Activated naive CD8-positive, alpha-beta T cell treated with anti-CD3 and anti-CD28 coated beads, Interleukin-2, amount 50 U/mL, for 16 hours (primary cell): ENCODE measurements at places on chromosomes 6 and 20.

DNA sequence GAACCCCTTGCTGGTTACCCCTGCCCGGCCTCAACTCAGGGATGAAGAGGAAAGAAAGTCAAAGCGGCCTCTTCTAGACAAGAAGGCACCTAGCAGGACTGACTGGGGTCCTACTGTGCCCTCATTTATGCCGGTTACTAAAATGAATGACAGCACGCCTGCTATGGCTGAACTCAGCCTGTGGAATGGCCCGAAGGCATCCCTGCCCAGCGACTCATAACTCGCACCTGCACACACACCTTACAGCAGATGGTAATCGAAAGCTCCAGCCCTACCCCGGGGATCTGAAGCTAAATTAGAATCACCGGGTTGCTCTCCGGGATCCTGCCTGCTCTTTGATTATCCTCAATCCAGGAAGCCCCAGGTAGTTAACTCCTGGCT, 747 bp upstream of the TXNDC5 start:
- DNase-seq = no peak

DNA sequence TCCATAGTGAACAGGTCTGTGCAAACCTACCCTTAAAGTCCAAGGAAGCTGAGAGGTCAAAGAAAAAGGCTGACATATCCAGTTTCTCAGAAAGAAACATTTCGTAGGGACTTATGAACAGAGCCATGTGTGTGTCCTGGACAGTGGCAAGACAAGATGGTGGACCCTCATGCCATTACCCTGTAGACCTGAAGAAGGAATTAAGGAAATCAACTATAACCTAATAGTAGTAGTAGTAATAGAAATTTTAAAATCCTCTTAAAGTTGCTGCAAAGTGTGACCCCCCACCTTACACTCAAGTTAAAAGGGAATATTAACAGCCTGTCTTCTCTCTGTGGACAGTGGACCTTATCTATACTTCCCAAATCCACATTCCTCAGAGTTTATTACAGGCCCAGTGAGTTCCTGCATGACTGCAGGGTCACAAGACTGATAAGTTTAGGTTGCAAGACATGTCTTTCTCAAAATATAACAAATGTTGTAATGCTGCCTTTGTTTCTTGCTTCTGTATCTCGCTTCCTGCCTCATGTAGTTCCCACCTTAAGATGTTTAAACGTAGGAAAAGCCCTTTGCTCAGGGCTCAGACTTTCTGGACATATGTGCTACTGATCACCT, 10.6 kb downstream of the IL22RA2 start:
- no peak for DNase-seq

DNA sequence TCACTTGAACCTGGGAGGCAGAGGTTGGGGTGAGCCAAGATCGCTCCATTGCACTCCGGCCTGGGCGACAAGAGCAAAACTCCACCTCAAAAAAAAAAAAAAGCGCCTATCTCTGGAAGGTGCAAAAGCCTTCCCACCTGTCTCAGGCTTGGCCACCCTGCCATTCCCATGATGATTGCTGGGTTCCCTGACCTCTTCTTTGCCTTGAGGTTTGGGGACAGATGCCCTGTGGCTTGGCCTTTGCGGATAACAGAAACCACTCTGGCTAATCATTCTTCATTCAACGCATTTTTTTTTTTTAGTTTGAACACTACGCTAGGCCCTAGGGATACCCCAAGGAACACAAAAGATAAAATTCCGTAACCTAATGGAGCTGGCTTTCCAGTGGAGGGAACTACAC, 6.8 kb upstream of the HMGA1 start:
- DNase-seq = no peak

DNA sequence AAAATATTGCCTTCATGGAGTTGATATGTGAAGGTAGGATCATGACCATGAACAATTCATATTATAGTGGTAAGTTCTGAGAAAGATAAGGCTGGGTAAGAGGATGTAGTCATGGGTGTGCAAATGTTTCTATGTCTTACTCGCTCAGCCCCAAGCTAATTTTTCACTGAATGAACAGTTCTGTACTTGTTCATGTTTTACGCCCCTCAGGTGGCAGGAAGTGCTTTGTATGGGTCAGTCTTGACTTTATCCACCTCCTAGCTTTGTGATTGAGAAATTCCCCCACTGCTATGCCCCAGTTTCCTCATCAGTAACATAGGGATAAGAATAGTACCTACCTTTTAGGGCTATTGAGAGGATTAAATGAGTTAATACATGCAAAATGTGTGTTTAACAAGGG, 148.2 kb upstream of the KCNG1 start:
- no peak for DNase-seq

DNA sequence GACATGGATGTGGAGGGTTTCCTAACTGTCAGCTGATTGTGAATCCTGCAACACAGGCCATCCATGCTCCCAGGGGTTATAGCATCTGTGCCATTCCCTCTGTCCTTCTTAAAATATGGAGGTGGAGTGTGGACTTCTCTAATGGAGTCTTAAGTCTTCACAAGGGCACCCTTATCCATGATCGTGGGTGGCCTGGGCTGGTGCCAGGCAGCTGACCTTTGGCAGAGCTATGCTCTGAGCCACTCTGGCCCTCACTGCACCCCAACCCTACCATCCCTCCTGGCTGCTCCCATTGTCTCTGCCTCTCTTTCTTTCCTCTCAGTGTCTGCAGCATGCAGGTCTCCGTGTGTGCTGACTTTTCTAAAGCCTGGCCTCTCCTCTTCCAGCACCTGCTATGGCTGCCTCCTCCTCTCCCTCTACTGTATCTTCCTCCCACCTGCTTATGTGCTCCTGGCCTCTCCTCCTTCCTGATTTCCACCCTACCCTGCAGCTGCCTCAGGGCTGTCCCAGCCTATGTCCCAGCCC, 11.2 kb upstream of the PCMTD2 start:
- DNase-seq = no peak

DNA sequence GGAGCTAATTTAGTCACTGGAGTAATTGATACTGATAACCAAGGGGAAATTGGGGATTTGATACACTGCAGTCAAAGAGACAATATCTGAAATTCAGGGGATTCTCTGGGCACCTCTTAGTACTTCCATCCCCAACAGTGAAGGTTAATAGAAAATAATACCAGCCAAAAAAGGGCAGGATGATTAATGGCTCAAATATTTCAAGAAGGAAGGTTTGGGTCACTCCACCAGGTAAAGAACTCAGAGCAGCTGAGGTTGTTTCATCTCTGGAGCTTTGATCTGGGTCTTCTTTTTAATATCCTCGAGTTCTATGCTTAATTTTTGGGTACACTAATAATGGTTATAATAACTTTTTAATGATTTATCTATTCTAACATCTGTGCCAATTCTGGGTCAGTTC, 70.8 kb downstream of the CDKAL1 start:
- no peak for DNase-seq

DNA sequence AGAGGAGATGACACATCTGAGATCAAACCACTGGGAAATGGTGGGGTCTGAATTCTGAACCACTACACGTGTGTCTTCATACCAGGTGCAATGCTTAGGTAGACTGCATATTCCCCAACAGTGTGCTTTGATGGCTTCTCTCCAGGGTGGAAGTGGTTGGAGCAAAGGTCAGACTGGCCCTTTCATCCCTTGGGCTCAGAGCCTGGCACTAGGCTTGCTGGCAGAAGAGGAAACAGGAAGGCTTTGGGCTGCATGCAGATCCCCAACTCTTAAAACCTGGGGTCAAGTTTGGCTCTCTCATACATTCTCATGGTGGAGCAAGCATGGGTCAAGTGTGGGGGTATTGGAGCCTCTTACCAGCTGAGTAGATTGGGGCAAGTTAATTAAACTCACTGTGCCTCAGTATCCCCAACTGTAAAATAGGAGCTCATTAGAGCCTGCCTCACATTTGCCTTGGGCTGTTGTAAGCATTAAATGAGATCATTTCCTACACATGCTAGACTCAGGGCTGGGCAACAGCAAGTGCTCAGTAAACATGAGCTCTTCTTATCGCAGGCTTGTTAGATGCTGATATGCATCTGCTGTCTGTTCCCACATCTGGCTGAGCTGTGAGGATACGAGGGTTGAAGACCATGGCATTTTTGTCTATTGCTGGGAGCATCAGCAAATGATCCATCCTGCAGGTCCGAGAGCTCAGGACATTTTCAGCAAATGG, 51.6 kb upstream of the FAM83D start:
- no peak for DNase-seq

DNA sequence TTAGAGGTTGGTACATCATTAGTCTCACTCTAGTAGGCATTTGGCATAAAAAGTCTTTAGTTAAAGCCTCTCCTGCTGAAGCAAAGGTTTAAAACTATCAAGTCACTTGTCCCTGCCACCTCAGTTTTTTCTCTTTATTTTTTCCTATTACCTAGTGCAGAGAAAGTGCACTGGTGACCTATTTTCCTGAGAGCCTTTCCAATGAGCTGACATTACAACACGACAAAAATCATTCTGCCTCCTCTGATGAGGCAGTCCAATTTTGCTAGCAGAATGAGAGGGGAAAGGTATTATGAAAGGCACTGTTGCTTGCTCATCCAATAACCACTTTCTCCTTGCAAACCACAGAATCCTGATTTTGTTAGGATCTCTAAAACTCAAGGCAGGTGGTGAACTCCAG, 73.3 kb upstream of the SGK1 start:
- DNase-seq = no peak

- DNase-seq = no peak
Observed at GRCh38 chr6:33432546-33432945, 12.7 kb downstream of the SYNGAP1 start.

- no peak for DNase-seq
Observed at GRCh38 chr20:49045440-49046086, 549 bp upstream of the CSE1L start.

- no peak for DNase-seq
Observed at GRCh38 chr6:56868687-56869086, 86.2 kb upstream of the BEND6 start.

DNA sequence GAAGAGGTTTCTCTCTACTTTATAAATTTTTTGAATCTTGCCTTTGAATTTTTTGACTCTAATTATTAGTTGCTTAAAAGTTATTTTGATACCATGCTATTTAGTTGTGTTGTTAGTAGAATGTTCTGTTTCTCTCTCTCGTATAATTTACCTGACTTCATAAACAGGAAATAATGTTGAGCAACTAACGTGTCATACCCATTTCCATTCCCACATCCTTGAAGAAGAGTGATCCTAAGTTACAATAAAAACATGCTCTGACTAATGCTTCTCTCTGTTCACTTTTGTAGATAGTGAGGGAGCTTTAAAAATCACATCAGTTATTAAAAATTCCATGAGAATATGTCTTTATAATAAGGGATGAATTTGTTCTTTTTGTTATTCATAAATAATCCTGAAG, 69.7 kb downstream of the SAMD5 start:
- no peak for DNase-seq

DNA sequence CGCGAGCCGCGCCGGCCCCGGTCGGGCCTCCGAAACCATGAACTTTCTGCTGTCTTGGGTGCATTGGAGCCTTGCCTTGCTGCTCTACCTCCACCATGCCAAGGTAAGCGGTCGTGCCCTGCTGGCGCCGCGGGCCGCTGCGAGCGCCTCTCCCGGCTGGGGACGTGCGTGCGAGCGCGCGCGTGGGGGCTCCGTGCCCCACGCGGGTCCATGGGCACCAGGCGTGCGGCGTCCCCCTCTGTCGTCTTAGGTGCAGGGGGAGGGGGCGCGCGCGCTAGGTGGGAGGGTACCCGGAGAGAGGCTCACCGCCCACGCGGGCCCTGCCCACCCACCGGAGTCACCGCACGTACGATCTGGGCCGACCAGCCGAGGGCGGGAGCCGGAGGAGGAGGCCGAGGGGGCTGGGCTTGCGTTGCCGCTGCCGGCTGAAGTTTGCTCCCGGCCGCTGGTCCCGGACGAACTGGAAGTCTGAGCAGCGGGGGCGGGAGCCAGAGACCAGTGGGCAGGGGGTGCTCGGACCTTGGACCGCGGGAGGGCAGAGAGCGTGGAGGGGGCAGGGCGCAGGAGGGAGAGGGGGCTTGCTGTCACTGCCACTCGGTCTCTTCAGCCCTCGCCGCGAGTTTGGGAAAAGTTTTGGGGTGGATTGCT, 1.3 kb downstream of the VEGFA start:
- peak; percentile 46 for DNase-seq

DNA sequence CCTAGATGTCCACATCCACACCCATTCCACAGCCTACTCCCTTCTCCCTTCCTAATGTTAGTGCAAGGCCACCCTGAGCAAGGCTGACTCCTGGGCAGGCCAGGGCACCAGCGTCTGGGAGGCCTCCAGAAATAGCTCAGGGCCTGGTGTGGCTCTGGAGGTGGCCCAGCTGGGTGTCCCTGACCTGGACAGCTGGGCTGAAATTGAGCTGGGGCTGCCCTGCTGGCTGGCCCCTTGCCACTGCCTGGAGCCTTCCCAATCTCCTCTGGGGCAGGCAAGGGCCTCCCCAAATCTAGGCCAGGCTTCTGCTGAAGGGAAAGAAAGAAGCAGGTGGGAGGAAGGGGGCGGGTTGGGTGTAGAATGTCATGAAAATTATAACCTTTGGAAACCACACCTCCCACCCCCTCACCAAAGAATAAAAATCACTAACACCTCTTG, 2.1 kb downstream of the FAM110A start:
- no peak for DNase-seq

GRCh38 chr6:2558861-2559801, 191.6 kb downstream of the MYLK4 start:
- DNase-seq = no peak

DNA sequence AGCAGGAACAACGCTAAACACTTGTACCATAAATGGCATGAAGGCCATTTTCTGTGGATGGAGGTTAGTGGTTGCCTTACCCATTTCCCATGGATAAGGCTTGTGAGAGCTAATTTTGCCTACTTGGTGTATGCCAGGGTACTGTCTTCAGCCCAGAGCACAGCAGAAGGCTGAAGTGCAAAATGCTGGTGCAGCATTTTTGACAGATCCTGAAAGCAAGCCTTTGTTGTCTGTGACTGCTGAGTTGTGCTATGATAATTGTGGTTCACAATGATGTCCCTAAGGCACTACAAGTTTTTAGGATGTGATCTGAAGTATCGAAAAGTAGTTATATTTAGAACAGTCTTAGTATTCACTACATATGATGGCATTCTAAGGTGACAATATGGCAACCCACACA, 14.7 kb upstream of the HMGN3 start:
- no peak for DNase-seq

DNA sequence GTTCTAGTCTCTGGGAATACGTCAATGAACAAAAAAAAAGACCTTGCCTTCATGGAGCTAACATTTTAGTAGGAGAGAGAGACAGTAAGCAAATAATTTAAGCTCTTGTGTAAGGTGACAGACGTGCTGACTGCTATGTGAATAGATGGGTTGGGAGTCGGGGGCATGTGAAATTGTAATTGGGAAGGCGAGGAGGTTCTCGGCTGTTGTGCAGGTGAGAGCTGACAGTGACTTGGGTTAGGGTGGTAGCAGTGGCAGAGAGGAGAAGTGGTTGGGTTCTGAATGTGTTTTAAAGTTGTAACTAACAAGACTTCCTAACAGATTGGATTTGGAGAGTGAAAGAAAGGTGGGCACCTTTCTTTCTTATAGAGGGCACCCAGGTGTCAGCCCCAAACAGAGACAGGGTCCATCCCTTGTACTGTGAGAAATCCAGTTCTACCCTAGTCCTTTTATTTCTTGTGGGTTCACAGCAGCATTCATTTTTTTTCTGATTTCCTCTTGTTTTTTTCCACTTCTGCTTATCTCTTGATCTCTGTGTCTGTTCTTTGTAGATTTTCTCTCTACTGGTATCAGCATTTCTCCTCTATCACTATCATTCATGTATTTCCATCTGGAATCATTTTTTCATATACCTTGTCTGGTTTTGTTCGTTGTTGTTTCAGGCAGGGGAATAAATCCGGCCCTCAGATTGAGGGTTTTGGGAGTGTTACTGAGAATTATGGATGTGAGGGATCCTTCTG, 15.4 kb upstream of the MYLK2 start:
- no peak for DNase-seq

- no peak for DNase-seq
Observed at GRCh38 chr6:111591370-111591900, 14.2 kb downstream of the TRAF3IP2 start.
